ENCODE measurements at places on chromosomes 5 and 9.

DNA sequence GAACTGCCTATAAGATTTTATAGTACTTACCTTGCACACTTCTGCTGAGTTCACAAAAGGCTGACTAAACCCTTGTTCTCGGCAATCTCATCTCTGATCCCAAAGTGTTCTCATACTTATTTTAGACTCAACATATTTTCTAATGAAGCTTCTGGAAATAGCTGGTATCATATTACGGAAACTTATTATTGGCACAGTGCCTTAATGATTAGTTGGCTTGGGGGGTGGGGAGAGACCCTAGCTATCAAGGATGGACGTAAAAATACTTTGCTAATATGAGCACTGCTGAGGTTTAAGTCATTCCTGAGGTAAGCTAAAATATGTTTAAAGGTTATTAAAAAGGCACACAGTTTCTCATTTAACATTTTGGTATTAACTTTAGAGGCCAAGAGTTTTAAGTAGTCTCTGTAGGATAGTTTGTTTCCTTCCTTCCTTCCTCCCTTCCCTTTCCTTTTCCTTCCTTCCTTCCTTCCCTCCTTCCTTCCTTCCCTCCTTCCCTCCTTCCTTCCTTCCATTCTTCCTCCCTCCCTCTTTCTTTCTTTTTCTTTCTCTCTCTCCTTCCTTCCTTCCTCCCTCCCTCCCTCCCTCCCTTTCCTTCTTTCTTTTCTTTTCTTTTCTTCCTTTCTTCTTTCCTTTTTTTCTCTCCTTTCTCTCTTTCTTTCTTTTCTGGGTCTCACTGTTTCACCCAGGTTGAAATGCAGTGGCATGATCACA is 31.5 kb downstream of the ZSWIM6 start:
- DNase-seq = no peak

- no peak for DNase-seq
These were observed 23.5 kb downstream of the SLC25A25 start for GRCh38 chr9:128091571-128091970.

- DNase-seq = no peak
These were observed 362.7 kb downstream of the CSNK1G3 start for GRCh38 chr5:123874600-123875201.

GRCh38 chr5:3127423-3127911 is 376.0 kb upstream of the IRX2 start:
- DNase-seq = no peak

All from activated CD8-positive, alpha-beta memory T cell treated with anti-CD3 and anti-CD28 coated beads, Interleukin-2, amount 10 ng/mL, durations not matched to agents 7 days and 5 days (primary cell).